ENCODE measurements at places on chromosomes 12 and 14.

DNA sequence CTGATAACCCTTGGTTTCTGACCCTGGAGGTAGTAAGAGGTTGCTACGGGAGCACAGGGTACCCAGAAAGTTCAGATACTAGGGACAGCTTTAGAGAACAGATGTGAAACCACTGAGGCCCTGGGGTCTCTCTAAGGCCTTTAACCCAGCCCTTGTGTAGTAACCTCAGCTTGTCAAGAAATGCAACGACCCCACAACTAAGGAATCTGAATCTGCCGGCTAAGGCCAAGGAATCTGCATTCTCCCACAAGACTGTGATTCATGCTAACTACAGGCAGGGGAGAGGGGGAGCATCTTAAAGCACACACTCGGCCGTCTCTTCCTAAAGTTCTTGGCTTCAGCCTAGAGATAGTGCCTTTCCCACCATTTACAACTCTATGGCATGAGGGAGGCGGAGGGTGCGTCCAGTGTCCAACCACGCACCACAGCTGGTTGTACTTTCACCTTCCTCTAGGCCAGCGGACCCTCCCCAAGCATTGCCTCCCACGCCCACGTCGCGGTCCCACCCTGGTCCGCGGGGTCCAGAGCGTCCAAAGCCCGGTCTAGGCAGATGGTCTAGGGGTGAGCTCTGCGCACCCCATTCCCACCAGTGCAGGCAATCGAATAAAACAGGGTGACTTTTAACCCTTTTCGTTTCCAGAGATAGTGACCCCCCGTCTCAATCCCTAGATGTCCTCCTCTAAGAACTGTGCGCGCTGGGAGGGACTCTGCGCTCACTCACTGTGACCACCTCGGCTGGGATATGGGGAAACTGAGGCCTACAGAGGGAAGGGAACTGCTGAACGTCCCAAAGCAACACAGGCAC, 735 bp upstream of the VASH1 start:
- DNase-seq = no peak

- no peak for DNase-seq
Measured at GRCh38 chr14:80304125-80304766, 92.9 kb upstream of the DIO2 start.

DNA sequence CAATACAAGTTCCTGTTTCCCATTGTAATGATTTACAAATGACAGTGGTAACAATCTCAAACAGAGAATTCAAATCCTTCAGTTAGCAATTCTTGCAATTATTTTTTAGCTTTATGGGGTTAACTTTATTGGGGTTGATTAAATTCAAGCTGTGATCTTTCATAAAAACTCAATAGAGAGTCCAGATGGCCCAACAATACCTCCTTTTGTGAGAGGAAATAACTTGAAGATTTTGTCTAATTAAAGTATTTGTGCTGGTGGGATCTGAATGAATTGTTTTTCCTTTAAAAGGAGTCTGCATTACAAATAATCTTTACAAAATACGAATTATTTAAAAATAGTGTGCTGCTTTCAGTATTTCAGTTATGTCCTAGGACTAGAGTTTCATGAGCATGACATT, 4.4 kb upstream of the ARHGAP5 start:
- no peak for DNase-seq

GRCh38 chr12:4147031-4147481, 126.5 kb upstream of the CCND2 start:
- no peak for DNase-seq

DNA sequence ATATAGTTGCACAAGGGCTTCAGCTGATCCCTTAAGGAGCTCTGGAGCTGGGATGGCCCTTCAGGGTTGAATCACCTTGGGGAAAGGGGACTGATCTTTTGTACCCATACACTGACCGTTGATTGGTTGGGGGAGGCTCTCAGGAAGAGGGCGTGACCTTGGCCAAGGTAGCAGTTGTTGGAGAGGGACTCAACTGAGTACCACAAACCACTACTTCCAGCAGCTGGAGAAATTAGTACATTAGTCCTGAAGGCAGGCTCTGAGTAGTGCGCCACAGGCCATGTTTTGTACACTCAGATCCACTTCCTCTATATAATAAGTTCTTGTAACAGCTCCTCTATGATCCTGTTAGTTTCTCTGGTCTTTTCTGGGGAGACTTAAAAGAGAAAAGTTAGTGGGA, 317.6 kb downstream of the CCDC91 start:
- no peak for DNase-seq

DNA sequence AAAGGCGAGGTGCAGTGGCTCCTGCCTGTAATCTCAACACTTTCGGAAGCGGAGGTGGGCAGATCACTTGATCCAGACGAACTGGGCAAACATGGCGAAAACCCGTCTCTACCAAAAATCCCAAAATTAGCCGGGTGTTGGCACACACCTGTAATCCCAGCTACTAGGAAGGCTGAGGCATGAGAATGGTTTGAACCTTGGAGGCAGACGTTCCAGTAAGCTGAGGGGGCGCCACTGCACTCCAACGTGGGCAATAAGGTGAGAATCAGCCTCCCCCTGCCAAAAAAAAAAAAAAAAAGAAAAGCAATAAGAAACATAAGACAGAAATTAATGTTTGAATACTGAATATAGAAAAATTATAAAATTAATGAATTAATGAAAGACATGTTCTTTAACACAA, 928.7 kb downstream of the LRFN5 start:
- no peak for DNase-seq

GRCh38 chr12:68414988-68415387, 82.8 kb upstream of the MDM1 start:
- no peak for DNase-seq

GRCh38 chr12:109714141-109714912, 702 bp downstream of the FAM222A start:
- peak; percentile 35 for DNase-seq

DNA sequence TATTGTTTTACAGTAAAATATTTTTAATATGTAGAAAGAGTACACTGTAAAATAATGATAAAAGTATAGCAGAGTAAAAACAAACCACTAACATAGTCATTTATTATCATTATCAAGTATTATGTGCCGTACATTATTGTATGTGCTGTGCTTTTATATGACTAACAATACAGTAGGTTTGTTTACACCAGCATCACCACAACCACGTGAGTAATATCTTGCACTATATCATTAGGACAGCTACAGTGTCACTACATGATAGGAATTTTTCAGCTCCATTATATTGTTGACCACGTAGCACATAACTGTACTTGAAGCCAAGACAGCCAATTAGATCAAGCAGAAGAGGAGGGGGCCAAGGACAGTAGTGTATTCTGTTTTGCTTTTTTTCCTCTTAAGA, 415.4 kb downstream of the RAD51B start:
- DNase-seq = no peak

DNA sequence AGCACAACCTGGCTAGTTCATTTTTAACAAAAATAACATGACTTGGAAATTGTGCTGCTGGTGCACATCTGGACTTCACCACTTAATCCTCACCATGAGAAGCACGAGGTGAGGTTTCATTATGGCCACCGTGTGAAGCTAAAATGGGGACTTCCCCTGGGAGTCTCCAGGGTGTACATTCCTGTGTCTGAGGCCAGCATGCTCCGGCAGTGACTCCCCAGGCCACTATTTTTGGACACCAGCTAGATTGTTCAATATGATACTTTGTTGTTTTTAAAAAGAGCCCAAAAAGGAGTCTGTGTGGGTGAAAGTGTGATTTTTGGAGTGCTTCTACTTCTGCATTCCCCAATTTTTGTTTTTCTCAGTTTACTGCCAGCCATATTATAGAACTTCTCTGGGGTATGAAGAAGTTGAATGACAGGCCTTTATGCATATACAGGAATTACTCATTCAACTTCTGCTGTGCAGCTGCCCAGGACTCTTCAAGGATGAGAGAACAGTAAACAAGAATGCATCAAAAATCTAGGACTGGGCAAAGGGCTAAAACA, 16.9 kb upstream of the AICDA start:
- DNase-seq = no peak

GRCh38 chr12:12294215-12295005, 27.6 kb upstream of the LRP6 start:
- no peak for DNase-seq

DNA sequence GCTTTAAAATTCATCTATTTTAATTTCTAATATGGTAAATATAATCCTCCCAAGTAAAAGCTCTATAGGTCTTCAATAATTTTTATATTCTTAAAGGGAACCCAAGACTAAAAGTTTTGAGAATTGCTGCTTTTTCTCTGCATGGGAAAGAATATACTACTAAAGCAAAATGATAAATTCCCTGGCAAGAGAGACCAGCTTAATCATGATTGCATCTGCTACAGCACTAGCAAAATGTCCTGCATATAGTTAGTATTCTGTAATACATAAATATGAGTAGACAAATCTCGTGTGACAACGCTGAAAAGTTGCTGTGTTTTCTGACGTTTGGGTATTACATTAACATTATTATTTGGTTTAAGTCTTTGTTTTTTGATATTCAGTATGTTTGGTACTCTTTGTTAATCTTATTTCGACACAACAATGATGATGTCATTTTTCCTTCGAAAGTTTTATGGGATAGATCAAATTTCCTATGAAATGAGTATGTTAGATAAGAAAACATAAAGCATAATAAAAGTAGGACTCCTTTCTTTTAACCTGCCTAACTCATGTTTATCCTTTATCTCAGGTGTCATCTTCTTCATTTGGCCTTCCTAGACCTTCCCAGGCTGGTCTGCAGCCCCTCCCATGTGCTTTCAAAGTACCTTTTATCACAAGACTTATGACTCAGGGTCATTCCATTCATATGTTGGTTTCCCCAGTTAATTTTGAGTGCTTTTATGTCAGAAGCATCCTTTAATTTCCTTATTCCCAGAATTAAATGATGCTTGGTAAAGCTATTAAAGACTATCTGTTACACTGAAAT, 321.9 kb downstream of the RAD51B start:
- no peak for DNase-seq

DNA sequence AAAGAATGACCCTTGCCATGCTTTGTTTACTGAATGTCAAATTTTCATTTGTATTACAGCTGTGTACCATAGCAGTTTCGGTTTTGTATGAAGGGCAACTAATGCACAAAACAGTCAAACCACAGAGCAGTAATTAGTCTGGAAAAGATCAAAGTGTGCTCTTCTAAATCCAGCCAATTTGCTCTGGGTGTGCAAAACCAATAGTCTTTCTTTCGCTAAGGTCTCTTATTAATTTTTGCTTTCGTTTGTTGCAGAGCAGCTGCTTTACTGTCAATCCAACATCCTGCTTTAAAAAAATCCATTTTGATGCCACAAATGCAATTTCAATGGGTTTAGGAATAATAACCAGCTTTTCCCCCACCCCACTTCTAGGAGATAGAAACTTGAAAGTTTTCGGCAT, 114.2 kb downstream of the BRMS1L start:
- DNase-seq = no peak

DNA sequence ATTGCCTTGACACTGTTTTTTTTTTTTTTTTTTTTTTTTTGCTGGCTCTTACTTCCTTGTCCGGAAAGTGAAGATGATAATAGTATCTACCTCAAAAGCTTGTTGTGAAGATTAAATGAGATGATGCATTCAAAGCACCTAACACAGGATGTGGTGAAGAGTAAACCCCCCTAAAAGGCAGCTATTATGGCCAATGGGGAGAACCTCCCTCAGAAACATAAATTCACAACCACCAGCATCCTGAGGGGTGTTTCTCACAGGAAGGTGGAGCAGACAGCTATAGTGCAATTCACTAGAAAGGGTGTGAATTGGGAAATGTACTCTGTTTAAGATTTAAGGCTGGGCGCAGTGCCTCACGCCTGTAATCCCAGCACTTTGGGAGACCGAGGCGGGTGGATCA, 85.4 kb upstream of the CRY1 start:
- no peak for DNase-seq

- no peak for DNase-seq
Measured at GRCh38 chr12:93144109-93144508, 215.0 kb upstream of the EEA1 start.

GRCh38 chr12:10140001-10140400, 10.0 kb upstream of the CLEC7A start:
- no peak for DNase-seq

DNA sequence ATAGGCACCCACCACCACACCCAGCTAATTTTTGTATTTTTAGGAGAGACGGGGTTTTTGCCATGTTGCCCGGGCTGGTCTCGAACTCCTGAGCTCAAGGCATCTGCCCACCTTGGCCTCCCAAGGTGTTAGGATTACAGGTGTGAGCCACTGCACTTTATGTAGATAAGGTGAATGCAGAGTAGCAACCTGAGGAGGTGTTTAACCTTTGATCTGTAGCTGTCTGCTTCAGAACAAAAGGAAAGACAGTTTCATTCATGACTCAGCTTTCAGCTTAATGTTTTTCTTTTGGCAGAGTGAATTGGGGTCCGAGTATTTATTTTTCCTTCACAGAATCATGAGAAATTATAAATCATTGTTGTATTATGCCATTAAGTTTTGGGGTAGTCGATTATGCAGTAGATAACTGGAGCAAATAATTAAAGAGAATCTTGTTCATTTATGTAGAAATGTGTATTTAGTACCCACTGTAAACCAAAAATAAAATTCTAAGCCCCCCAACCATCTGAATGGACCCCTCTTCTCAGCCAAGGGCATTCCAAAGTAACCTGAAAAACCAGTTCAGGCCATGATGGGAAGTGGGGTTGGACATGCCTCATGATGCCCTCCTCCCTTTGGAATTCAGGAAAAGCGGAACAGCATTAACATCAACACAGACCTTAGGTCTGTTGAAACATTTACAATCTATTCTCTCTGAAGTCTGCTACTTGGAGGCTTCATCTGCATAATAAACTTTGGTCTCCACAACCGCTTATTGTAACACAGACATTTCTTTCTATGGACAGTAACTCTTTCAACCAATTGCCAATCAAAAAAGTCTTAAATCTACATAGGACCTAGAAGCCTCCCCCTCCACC, 10.7 kb upstream of the STX2 start:
- DNase-seq = no peak

DNA sequence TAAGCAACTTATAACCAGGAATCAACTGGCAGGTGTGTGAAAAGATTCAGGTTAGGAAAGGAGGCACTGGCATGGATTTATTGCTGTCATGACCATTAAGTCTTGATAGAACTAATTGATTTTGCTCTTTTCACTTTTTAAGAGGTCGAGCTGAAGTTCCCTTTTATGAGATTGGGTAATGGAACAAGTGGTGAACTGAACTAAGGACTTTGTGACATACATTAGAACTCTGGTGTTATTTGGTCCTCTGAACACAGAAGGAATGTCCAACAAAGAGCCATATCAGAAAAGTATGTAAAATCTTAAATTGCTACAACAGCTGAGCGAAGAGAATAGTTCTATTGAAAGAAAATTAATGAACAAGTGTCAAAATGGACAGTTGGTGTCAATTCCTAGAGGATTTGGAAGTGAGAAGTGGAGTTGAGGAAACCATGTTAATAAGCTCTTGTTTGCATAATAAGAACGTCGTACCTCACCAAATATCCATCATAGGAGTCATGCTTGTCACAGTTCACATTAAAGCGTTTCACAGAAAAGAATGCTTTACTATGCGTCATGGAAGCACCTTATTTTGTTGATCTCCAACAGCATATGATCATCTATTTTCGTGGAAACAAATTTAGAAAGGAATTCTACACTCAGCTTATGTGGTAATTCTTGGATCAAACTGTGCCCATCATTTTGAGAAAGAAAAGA, 8.4 kb upstream of the MYF6 start:
- no peak for DNase-seq

- DNase-seq = no peak
Measured at GRCh38 chr14:104707608-104708595, 16.1 kb upstream of the ADSS1 start.

Data from stimulated activated CD8-positive, alpha-beta memory T cell treated with anti-CD3 and anti-CD28 coated beads, Interleukin-7, amount 100 ng/mL, for 1 hour (primary cell).